NCI-H1417 treated with DMSO at 0.1 percent for 48 hours (cell line): ENCODE measurements at places on chromosomes 12 and 14.

GRCh38 chr12:49809381-49809905 lies 18.8 kb downstream of the NCKAP5L start:
- DNase-seq: no peak

- no peak for DNase-seq
Measured at GRCh38 chr12:57727758-57728395, 10.7 kb downstream of the AGAP2 start.

DNA sequence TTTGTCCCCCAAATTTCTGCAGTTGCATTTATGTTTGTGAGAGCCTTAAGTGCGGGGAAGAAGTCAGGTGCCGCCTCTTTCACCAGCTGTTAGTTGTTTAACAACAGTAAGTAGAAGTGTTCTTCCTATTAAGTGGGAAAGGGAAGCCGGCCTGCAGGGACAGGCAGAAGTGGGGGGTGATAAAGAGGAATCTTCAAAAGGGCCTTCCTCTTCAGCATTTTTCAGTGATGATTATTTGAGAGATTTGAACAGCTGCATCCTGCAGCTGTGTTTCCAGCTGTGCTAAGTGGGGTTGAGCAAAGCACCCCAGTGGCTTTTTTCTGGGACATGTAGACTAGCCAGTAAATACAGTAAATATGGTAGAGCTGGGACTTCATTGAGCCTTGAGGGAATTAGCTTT lies 32.1 kb upstream of the SLC38A1 start:
- DNase-seq: no peak

- no peak for DNase-seq
Measured at GRCh38 chr12:18998343-18999261, 130.9 kb upstream of the PLEKHA5 start.

DNA sequence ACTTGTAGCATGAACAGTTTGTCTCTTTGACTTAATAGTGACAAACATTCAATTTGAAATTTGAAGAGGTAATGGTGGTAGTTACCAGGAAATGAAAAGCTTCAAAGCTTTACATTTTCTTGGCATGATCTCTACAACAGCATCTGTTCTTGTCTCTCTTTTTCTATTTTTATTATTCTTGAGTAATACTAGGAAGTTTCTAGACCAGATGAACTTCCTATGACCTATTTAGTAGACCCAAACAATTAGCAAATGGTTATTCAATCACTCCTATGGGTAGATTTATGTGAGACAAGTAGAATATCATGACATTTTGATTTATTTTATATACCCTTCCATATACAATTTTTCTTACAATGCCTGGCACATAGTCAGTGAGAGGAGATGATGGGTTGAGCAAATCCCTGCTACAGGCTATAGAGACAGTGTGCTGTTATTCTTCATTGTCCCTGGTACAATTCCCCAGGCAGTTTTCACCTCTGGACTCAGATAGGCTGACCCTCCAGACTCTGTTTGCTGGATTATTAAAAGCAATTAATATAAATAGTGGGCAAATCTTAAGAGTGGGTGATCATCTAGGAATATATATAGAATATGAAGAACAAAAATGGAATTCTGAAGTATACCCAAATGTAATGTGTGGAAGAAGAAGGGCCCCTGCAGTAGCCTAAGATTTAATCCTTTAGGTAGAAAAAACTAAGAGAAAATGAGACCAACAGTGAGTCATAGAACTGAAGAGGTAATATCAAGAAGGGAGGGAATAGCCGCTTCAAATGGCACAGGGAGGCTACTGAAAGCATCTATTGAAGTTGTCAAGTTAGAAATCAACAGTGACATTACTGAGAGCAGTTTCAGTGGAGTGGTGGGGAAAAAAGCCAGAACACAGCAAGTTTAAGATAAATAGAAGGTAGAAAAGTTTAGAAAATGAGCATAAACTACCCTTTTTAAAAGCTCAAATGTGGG lies 512.0 kb downstream of the FOXG1 start:
- DNase-seq: no peak

- DNase-seq: no peak
Measured at GRCh38 chr12:39984670-39985069, 121.2 kb downstream of the SLC2A13 start.

GRCh38 chr12:95820096-95820703 lies 29.6 kb upstream of the NTN4 start:
- DNase-seq: peak; percentile 28
